Cerebellar cortex (tissue), 1 donor: ENCODE measurements at places on chromosomes 4 and X.
A peak's percentile ranks its signal among the peaks of the same experiment; 100 is the strongest.

GRCh38 chr4:2006956-2007653 lies 1.7 kb downstream of the NELFA start:
- DNase-seq, result no peak

GRCh38 chr4:182825786-182826185 lies 91.4 kb downstream of the DCTD start:
- DNase-seq, result no peak

DNA sequence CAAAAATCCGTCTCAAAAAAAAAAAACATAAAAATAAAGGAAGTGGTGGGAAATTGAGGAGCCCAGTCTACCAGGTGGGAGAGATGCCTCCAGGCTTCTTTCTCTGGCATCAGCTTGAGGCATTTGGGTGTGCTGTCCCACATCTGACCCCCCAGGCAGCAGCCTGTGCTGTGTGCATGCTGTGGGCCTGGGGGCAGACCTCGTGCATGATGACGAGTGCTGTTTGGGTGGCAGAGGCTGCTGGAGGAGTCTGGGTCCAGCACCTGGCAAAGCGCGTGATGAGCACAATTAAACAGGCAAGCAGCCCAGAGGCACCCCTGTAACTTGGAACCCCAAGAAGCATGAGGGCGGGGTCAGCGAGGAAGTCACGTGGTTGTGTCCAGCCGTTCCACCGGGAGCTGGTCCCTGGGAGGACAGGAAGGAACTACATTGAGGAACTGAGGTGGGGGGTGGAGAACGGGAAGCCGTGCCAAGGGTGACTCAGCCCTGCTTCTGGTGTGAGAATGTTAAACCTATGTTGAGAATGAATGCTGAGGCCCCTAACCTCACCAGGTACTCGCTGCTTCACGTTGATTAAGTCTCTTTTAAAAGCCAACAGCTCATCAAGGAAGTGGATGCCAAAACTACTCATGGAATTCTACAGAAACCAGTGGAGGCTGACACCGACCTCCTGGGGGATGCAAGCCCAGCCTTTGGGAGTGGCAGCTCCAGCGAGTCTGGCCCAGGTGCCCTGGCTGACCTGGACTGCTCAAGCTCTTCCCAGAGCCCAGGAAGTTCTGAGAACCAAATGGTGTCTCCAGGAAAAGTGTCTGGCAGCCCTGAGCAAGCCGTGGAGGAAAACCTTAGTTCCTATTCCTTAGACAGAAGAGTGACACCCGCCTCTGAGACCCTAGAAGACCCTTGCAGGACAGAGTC lies 6.1 kb downstream of the TACC3 start:
- DNase-seq, result no peak

GRCh38 chrX:137051978-137052642 lies 18.3 kb upstream of the GPR101 start:
- DNase-seq, result peak; percentile 57

- DNase-seq, result peak; percentile 36
Measured at GRCh38 chrX:118839334-118839958, 15.8 kb downstream of the ZCCHC12 start.

GRCh38 chr4:23876418-23877089 lies 13.3 kb downstream of the PPARGC1A start:
- no peak for DNase-seq

DNA sequence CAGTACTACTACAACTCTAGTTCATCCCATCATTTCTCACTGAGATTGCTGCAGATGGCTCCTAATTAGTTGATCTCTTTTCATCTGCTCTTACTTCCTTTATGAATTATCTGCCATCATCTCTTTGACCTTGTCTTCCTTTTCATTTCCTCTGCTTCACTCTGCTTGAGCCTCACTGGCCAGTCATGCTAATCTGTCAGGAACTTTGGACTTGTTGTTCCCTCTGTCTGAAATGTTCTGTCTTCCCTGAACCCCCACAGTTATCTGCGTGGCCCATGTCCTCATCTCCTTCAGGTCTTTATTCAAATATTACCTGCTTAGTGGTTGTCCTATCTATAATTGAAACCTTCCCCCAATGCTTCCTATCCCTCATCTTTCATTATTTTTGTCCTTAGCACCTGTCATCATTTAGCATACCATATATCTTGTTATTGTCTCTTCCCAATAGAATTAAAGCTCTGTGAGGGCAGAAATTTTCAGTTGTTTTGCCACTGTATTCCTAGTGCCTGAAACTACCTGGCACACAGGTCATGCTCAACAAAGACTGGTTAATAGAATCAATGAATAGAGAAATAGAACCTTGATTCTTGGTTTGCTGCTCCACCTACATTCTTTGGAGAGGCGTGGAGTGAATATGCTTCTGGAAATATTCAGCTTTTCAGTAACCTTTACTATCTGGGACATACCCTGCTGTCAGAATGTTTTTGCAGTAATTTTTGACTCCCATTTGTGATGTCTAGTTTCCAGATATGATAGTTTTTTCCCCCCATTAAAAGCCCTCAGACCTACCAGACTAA lies 5.0 kb downstream of the SLC4A4 start:
- no peak for DNase-seq

GRCh38 chrX:125846271-125846670 lies 319.8 kb downstream of the DCAF12L2 start:
- DNase-seq, result no peak

DNA sequence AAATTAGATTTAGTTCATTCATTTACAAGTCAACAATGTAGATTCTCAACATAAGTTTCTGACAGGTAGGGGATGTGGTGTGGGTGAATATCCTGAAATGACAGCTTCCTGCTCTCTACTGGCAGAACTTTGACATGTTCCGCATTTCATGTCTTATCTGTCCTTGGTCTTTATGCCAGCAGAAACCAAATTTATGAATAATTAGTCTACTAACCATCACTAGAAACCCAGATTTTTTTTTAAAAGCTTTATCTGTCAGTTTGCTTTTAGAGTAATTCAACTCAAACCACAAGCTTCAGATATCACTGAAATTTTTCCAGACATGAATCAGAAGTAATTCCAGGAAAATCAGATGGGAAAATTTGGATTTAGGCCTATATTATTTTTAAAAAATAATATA lies 17.9 kb downstream of the COQ2 start:
- DNase-seq, result no peak

DNA sequence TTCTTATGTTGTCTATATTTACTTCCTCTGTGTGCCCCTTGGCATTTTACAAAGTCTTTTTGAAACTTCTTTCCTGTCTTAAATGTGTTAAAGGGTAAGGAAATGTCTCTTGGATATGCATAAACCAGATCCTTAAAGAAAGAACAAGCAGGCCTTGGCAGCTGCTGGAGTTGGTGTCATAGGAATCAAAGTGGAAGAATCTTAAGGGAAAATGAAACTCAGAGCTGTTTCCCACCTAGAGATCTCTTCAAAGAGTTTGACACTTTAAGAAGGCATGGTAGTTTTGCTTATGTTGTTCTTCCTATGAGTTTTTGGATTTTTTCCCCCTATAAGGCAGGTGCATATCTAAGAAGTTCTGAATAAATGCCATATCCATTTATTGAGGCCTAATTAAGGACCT lies 37.0 kb upstream of the CWH43 start:
- DNase-seq, result no peak

- peak; percentile 25 for DNase-seq
Measured at GRCh38 chr4:183249854-183250253, 70.2 kb downstream of the CLDN22 start.

GRCh38 chrX:25191403-25191802 lies 175.6 kb upstream of the ARX start:
- no peak for DNase-seq

DNA sequence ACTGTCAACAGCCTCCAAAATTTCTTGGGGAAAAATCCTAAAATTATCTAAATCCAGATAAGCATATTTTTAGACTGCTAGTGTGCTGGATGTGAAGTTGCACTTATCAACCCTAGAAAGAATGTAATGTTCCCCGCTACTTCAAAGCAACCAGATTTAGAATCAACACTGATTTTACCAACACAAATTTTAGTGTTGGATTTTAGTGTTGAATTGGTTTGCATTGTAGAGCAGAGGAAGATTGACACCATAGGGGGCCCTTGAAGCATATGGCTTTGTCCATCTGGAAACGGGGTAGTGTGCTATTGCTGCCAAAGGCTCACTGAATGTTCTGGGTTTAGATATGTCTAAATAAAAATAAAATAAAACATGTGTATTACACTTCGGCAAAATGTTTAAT lies 126.3 kb upstream of the EMCN start:
- DNase-seq, result peak; percentile 96

DNA sequence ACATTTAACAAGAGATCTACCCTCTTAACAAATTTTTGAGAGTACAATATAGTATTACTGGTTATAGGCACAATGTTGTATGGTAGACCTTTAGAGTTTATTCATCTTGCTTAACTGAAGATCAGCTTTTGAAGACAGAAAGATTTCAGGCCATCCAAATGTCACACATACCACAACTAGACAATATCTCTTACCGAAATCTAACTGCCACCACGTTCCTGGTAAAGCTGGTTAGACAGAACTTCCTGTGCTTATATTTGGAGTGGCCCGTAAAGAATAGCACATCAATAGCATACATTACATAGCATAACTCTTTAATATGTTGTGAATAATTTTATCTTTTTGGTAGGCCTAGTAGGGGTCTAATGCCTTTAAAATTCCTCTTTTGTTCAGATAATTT lies 29.8 kb upstream of the ARHGEF6 start:
- DNase-seq, result no peak

- DNase-seq, result no peak
Measured at GRCh38 chrX:915427-916229, 285.0 kb downstream of the SHOX start.

- peak; percentile 67 for DNase-seq
Measured at GRCh38 chrX:153953342-153953830, 8.9 kb upstream of the RENBP start.

- DNase-seq, result no peak
Measured at GRCh38 chr4:17687237-17687857, 72.9 kb downstream of the MED28 start.

GRCh38 chr4:1939664-1940509 lies 68.7 kb downstream of the NSD2 start:
- DNase-seq, result no peak

DNA sequence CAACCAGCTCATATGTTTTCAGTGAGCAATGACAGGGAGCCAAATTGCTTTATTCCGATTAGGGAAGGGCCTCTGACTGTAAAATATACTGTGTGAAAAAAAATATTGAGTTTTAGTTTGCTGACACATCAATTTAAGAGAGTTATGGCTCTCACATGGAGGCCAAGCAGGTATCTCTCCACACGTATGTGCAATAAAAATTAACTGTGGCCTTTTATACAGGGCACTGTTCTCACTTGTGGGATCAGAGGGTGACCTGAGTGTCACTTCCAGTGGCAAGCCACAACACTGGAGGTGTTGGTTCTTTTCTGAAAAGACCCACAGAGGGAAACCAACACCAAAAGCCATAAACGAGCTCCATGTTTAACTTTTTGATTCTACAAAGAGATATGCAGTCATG lies 462.8 kb downstream of the MID1IP1 start:
- DNase-seq, result no peak

- no peak for DNase-seq
Measured at GRCh38 chr4:13980317-13981310, 353.1 kb upstream of the BOD1L1 start.

DNA sequence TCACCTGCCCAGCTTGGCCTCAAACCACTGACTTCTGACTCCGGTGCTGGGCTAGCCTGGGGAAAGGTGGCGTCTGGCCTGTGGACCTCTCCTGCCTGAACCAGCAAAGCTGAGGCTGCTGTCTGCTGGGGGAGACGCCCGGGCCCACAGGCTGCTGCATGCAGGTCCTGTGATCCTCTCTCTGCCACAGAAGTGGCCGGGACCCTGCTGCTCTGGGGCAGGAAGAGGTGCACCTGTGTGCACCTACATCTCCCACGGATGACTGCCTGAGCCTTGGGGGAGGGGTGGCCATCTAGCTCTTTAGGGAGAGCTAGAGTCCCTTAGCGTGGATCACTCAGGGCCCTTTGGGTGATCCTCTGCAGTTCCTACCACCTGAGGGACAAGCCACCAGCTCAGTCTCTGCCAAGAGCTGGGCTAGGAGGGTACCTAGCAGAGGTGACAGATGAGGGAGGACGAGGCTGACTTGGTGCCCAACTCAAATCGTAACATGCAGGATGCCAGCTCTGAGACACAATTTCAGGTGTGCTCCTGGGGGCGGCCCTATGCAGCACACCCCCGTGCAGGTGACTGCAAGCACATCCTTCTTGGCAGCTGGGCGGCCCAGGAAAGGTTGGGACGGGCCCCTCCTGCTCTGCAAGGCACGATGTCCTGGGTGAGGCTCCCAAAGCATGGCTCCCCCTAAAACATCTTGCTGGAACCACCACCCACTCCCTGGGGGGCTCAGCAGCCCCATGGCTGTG lies 22.5 kb downstream of the LETM1 start:
- no peak for DNase-seq

GRCh38 chr4:37951461-37952352 lies 8.5 kb upstream of the PTTG2 start:
- DNase-seq, result no peak

GRCh38 chr4:77023920-77024319 lies 51.9 kb downstream of the CCNI start:
- DNase-seq, result no peak

GRCh38 chr4:184675018-184675417 lies 25.5 kb downstream of the PRIMPOL start:
- no peak for DNase-seq

DNA sequence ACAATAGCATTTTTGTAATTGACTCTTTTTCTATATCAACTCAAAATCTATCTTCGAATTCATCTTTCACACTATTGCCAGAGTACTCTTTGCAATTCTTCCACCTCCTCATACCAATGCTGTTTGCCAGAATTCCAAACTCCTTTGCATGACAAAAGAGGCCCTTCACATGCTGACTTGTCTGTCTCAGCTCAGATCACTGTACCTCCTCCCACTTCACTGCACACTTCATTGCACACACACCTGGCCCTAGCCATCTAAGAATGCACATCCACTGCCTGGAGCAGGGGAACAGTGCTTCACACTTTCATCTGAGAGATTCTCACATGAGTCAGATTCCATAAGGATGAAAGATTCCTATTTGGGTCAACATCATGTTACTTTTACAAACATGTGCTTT lies 56.5 kb downstream of the PRDM5 start:
- DNase-seq, result no peak
